ENCODE measurements at places on chromosomes 6 and 20. TPM values are rescaled to one million over a fixed set of nuclear protein-coding genes. Genes with fewer than 3 reads are reported as not detected.

GRCh38 chr20:8124639-8125038 lies 7.4 kb upstream of the PLCB1 start:
- H3K4me3 ChIP-seq = no peak overlapping the region
- DNase-seq = no peak
- H3K27ac ChIP-seq = no peak overlapping the region
- no peaks in the 10 kb centered on the region for H3K27me3 ChIP-seq
- no peaks in the 10 kb centered on the region for H3K36me3 ChIP-seq
- H3K4me1 ChIP-seq = no peaks in the 10 kb centered on the region

UNC5CL gene
- 0.32 TPM for total RNA-seq

LY6G5B gene
- 23.9 TPM for total RNA-seq

GRCh38 chr20:59808729-59809381 lies 124.6 kb downstream of the SYCP2 start:
- no peaks in the 10 kb centered on the region for H3K27me3 ChIP-seq
- no peaks in the 10 kb centered on the region for H3K36me3 ChIP-seq
- DNase-seq = no peak
- H3K4me3 ChIP-seq = no peak overlapping the region
- H3K27ac ChIP-seq = no peak overlapping the region

- H3K27ac ChIP-seq = no peak overlapping the region
- no peaks in the 10 kb centered on the region for H3K4me1 ChIP-seq
- DNase-seq = no peak
- no peak overlapping the region for H3K4me3 ChIP-seq
Measured at GRCh38 chr6:14598017-14598864, 480.7 kb downstream of the CD83 start.

DNA sequence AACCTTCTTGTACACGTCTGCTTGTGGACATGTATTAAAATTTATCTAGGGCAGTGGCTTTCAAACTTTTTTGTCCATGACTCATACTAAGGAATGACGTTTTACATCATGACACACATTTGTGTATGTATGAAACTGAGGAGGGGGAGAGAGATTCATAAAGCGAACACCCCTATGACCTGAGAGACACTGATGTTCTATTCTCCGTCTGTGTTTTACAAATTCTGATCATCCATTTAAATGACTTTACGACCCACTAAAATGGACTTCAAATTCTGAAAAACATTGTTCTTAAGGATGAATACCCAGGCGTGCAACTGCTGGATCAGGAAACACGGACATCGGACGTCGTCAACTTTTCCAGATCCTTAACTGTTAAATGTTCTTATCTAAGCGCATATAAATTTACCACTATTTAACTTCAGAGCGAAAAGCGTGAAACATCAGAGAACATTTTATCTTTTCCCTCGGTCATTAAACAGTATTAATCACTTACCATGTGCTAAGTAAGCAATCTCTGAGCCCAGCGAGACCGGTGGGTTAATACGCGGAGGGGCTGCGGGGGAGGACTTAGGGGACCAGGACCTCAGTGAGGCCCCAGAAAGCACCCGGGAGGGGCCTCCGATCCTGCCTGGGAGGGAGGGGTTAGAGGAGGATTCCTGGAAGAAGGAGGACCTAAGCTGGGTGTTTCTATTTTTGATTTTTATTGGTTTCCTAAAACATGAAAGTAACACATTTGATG lies 1.2 kb downstream of the PLAGL1 start:
- H3K27ac ChIP-seq = peak overlapping the region; percentile 35
- peaks cover 3% of the 10 kb centered on the region for H3K4me1 ChIP-seq
- no peaks in the 10 kb centered on the region for H3K36me3 ChIP-seq
- DNase-seq = peak; percentile 67

GRCh38 chr6:111381123-111381522 lies 101.9 kb downstream of the REV3L start:
- H3K4me3 ChIP-seq = no peak overlapping the region
- H3K36me3 ChIP-seq = peaks cover 9% of the 10 kb centered on the region
- peak; percentile 15 for DNase-seq
- H3K27ac ChIP-seq = no peak overlapping the region

GRCh38 chr20:39775110-39775509 lies 813.0 kb downstream of the DHX35 start:
- no peak overlapping the region for H3K4me3 ChIP-seq
- no peaks in the 10 kb centered on the region for H3K4me1 ChIP-seq
- H3K27ac ChIP-seq = no peak overlapping the region
- H3K36me3 ChIP-seq = no peaks in the 10 kb centered on the region

- H3K4me3 ChIP-seq = no peak overlapping the region
- DNase-seq = no peak
- no peaks in the 10 kb centered on the region for H3K36me3 ChIP-seq
- no peaks in the 10 kb centered on the region for H3K27me3 ChIP-seq
Measured at GRCh38 chr6:167238694-167239467, 52.2 kb upstream of the UNC93A start.

GRCh38 chr20:60097285-60097684 lies 139.1 kb downstream of the CDH26 start:
- H3K36me3 ChIP-seq = no peaks in the 10 kb centered on the region
- H3K4me3 ChIP-seq = no peak overlapping the region
- no peak overlapping the region for H3K27ac ChIP-seq
- no peak for DNase-seq
- no peaks in the 10 kb centered on the region for H3K4me1 ChIP-seq
- no peaks in the 10 kb centered on the region for H3K27me3 ChIP-seq

DNA sequence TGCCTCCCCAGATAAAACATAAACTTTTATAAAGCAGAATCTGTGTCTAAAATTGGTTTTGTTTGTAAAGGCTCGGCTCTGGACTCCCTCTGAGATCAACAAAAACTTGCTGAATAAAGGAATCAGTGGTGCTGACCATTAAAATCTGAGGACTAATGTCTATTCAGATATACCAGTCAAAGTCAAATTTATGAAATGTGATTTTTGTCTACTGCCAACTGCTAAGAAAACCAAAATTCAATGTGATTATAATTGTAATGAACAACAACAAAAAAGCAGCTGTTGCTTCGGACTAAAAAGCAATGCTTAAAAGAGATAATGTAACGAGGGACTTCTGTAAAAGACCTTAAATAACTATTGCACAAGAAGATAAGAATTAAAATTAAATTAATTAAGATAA lies 26.6 kb downstream of the PRKN start:
- no peak for DNase-seq
- no peak overlapping the region for H3K4me3 ChIP-seq
- no peaks in the 10 kb centered on the region for H3K4me1 ChIP-seq
- H3K36me3 ChIP-seq = no peaks in the 10 kb centered on the region

DNA sequence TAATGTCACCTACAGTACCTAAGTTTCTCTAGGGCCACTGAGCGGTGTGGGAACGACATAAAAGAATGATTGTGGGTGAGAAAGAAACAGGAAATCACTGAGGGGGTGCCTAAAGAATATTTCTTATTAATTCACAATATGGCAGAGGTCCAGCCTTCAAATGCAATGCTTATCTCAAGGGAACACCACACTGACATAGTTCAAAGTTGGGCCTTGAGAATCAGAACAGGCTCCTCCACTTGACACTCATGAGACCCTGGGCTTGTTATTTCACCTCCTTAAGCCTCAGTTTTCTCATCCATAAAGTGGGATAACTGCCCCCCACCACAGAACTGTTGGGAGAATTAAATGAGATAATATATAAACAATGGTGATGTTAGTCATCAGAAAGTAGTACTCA lies 40.4 kb upstream of the ARHGAP18 start:
- H3K36me3 ChIP-seq = no peaks in the 10 kb centered on the region
- DNase-seq = peak; percentile 74
- peaks cover 40% of the 10 kb centered on the region for H3K4me1 ChIP-seq
- no peak overlapping the region for H3K4me3 ChIP-seq

GRCh38 chr20:35187584-35188190 lies 15.8 kb downstream of the PROCR start:
- no peak overlapping the region for H3K4me3 ChIP-seq
- peaks cover 9% of the 10 kb centered on the region for H3K4me1 ChIP-seq
- no peak overlapping the region for H3K27ac ChIP-seq
- H3K36me3 ChIP-seq = no peaks in the 10 kb centered on the region
- no peaks in the 10 kb centered on the region for H3K27me3 ChIP-seq

GRCh38 chr6:125279961-125280360 lies 21.8 kb downstream of the HDDC2 start:
- no peaks in the 10 kb centered on the region for H3K27me3 ChIP-seq
- H3K4me1 ChIP-seq = no peaks in the 10 kb centered on the region
- DNase-seq = no peak
- H3K27ac ChIP-seq = no peak overlapping the region
- H3K36me3 ChIP-seq = no peaks in the 10 kb centered on the region

DNA sequence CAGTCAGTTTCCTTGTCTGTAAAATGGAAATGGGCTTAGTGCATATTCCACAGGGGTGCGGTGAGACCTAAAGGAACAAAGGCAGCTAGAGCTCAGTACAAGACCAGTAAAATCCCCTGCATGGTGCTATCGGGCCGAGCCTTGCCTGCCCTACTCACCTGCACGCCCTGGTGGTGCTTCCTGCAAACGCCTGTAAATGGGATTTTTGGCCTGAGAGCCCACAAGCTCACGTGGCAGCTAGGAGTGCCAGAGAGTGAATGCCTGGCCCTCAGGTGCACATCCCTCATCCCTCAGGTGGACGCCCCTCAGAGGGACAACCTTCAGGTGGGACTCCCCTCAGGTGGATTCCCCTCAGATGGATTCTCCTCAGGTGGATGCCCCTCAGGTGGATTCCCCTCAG lies 48.0 kb upstream of the VSX1 start:
- H3K27me3 ChIP-seq = no peaks in the 10 kb centered on the region
- no peaks in the 10 kb centered on the region for H3K36me3 ChIP-seq
- no peaks in the 10 kb centered on the region for H3K4me1 ChIP-seq
- H3K4me3 ChIP-seq = no peak overlapping the region
- DNase-seq = no peak
- H3K27ac ChIP-seq = no peak overlapping the region

DNA sequence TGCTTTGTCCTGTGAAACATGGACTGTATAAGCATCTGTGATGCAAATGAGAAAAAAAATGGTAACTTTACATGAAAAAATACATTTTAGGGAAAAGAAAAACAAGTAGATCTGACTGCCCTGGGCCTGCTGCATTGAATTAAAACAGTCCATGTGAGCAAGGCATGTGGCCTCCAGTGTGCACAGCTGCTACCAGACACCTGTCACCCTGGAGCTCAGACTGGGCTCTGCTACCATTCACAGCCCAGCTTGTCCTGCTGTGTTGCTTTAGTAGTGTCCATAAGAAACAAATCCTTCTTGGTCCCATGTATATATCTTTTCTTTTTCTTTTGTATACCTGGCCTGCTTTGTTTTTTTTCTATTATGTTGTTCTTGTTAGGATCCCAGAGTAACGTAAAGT lies 315.9 kb downstream of the NKAIN2 start:
- no peaks in the 10 kb centered on the region for H3K27me3 ChIP-seq
- no peak overlapping the region for H3K27ac ChIP-seq
- no peaks in the 10 kb centered on the region for H3K4me1 ChIP-seq
- no peak for DNase-seq
- H3K36me3 ChIP-seq = no peaks in the 10 kb centered on the region
- no peak overlapping the region for H3K4me3 ChIP-seq

DNA sequence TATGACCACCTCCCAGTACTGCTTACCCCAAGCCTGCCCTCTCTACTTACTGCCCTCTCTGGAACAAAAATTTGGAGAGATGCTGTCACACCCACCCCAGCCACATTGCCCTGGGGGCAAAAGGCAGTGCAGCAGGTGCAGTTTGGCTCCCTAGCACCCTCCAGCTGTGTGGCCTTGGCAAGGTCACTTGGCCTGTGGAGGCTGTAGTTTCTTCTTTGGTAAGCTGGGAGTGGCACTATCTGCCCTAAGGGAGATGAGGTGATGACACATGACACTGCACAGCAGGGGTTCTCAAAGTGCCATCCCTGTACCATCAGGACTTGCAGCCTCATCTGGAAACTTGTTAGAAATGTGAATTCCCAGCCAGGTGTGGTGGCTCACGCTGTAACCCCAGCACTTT lies 44.8 kb downstream of the TAF8 start:
- H3K27me3 ChIP-seq = no peaks in the 10 kb centered on the region
- no peak overlapping the region for H3K4me3 ChIP-seq
- peaks cover 2% of the 10 kb centered on the region for H3K4me1 ChIP-seq

GRCh38 chr6:125957845-125958244 lies 1.3 kb downstream of the HINT3 start:
- H3K4me1 ChIP-seq = peaks cover 15% of the 10 kb centered on the region
- no peaks in the 10 kb centered on the region for H3K36me3 ChIP-seq
- H3K27me3 ChIP-seq = no peaks in the 10 kb centered on the region
- H3K27ac ChIP-seq = no peak overlapping the region
- DNase-seq = peak; percentile 66

SNX14 gene
- total RNA-seq = 64.9 TPM

DNA sequence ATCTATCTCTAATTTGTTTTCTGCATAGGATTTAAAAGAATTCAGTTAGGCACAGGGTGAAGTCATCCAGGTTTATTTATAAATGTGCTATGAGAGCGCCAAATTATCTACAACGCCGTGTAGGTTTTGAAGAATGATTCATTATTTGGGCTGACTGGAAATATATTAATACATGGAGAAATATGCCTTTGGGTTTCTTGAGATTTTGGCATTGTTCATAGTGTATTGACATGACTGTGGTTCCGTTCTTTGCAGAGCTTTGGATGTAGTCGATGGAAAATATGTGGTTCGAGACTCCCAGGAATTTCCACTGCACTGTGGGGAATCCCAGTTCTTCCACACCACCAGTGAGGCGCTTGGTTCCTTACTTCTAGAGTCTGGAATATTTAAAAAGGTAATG lies 90.9 kb downstream of the CRYBG1 start:
- no peak overlapping the region for H3K27ac ChIP-seq
- no peaks in the 10 kb centered on the region for H3K4me1 ChIP-seq
- peak; percentile 9 for DNase-seq
- no peak overlapping the region for H3K4me3 ChIP-seq

DNA sequence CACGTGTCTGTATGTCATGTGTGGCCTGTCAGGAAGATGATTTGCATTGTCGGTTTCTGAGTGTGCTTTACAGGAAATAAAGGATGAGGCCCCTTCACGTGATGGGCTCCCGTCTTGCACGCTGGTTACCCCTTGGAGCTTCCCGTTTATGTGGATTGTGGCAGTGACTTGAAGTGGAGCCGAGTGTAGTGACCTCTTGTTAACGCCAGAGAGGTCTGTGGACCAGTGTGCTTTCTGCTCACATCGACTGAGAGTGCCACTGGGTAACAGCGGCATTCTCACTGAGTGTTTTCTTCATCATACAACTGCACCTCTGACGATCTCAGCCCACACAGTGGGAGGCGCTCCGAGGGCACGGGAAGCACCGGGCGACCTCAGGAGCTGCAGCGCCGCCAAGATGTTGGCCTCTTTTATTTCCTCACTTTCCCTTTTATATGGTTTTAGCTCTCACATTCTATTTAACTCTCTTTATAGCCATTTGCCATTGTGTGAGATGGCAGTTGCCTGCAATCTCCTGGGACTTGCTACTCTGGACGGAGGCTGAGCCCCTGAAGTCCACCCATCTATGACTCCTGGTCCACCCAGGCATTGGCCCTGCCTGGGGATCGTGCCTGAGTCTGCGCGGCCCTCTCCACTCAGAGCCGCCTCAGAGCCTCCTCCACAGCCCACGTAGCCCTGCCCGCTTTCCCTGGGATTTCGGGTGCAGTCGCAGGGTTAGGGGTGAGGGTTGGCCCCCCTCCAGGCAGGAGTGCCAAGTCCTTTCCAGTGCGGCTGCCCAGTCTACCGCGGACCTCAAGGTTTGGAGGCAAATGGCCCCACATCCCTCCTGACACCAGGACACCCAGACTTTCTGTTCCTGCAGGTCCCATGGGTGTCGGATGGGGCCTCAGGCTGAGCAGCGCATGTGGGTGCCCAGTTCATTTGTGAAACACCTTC lies 238.9 kb downstream of the ERMARD start:
- peak; percentile 26 for DNase-seq
- H3K27me3 ChIP-seq = no peaks in the 10 kb centered on the region
- no peaks in the 10 kb centered on the region for H3K36me3 ChIP-seq
- no peak overlapping the region for H3K4me3 ChIP-seq
- H3K27ac ChIP-seq = no peak overlapping the region

All from endothelial cell of umbilical vein (primary cell).